Neuronal stem cell (in vitro differentiated cells): ENCODE measurements at places on chromosomes 7 and 10.

GRCh38 chr10:78715435-78715834 is 353.3 kb upstream of the ZMIZ1 start:
- DNase-seq, result no peak

DNA sequence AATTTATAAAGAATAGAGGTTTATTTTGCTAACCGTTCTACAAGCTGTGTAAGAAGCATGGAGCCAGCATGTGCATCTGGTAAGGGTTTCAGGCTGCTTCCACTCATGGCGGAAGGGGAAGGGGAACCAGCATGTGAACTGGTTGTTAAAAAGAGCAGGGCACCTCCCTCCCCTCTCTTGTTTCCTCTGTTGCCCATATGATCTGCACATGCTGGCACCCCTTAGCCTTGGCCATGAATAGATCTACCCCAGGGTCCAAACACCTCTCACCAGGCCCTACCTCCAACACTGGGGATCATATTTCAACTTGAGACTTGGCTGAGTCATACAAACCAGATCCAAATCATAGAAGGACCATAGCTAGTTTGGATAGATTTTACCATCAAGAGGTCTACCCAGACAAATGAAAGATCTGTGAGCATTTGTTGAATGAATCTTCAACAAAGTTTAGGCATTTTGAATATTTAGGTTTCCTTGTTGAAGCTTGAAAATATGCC is 36.0 kb upstream of the NRP1 start:
- DNase-seq, result no peak

DNA sequence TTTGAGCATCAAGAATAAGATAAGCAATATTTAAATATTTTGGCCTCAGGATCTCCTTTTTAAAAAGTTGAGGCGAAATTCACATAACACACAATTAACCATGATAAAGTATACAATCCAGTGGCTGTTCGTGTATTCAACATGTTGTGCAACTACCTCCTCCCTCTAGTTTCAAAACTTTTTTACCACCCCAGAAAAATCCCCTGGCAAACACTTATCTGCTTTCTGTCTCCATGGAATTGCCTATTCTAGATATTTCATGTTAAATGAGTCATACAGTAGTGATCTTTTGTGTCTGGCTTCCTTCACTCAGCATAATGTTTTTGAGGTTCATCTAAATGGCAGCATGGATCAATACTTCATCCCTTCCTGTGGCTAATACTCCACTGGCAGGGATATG is 31.8 kb upstream of the IL15RA start:
- DNase-seq, result no peak

DNA sequence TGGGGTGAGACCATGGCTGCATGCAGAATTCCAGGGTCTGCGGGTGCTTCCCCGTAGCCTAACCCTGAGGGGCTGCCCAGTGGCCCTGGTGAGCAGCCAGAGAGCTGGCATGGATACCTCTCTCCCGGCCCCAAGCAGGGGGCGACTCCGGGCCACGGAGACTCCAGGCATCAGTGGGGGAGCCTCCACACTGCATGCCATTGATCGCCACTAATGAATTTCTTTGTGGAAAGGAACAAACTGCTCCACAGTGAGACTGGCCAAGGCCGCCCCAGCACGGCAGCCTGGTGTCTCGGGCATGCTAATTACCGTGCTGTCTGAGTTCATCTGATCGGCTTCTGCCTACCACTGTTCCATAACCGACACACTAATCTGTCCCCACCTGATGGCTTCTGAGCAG is 184.4 kb downstream of the GRID1 start:
- DNase-seq, result no peak

DNA sequence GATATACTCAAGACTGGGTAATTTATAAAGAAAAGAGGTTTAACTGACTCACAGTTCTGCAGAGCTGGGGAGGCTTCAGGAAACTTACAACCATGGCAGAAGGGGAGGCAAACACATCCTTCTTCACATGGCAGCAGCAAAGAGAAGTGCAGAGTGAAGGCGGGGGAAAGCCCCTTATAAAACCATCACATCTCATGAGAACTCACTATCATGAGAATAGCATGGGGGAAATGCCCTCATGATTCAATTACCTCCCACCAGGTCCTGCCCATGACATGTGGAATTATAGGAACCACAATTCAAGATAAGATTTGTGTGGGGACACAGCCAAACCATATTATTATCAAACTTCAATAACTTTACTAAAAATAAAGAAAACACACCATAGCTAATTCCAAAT is 30.4 kb upstream of the JAZF1 start:
- no peak for DNase-seq

GRCh38 chr7:52525772-52526341 is 509.6 kb upstream of the POM121L12 start:
- no peak for DNase-seq

DNA sequence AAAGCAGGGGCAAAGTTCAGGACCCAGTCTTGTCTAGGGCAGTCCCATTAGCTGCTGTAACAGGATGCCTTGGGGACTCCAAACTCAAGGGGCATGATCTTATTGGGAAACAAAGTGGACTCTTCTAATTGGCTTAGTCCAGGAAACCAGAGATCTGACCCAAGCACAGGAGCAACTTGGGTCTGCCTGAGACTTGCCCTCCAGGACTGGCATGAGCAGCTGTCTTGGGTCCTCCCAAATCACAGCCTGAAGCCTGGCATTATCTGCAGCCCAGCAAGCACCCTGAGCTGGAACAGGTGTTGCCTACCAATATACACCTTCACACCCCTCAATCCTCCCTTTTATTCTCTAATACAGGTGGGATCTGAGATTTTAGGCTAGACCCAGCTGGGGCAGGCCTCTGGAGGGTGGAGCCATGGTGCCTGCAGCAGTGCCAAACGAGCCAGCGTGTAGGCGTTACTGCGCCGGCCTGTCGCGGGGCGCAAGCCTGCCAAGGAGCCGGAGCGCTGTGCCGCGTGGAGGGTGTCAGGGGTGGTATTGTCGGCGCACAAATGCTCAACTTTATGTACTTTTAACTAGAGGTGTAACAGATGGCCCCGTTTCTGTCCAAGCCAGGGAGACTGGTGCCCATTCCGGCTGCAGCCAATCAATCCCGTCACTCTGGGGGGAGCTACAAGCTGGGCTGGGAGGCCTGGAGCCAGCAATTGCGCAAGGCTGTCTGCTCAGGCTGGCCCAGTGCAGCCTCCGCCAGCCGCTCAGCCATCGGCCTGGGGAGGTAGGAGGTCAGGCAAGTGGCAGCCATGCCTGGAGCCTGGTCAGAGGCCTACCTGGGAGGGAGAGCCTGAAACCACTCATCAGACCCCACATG is 12.8 kb upstream of the LBX1 start:
- DNase-seq, result no peak

GRCh38 chr10:123442901-123443300 is 223.3 kb upstream of the GPR26 start:
- DNase-seq, result no peak

GRCh38 chr10:3031490-3031889 is 35.9 kb upstream of the PFKP start:
- no peak for DNase-seq

DNA sequence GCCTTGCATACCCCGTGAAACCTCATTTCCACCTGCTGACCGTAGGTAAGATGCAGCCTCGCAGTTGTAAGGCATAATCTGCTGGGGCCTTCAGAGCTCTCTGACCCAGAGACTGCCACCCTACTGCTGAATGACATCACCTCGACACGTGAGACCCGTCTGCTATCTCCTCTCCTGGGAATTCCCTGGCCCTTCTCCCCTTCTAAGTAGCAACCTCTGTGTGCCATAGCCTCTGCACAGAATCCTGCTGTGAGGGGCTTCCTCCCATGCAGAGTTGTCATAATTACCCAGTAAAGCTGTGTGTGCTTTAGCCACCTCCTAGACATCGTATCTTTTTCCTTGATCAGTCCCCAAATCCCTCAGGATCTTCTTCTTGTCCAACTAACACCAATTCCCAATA is 106.7 kb downstream of the CACNB2 start:
- DNase-seq, result no peak

DNA sequence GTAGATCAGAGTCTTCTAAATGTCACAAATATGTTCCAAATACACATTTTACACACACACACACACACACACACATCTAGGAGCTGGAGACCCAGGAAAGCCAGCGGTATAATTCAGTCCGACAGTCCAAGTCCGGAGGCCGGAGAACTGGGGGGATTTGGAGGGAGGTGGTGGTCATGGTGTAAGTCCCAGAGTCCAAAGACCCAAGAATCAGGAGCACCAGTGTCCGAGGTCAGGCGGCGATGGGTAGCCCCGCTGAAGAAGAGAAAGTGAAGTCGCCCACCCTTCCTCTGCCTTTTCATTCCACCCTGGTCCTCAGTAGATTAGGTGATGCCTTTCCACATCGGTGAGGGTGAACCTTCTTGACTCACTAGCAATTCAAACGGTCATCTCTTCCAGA is 154.8 kb downstream of the CAMK1D start:
- no peak for DNase-seq

DNA sequence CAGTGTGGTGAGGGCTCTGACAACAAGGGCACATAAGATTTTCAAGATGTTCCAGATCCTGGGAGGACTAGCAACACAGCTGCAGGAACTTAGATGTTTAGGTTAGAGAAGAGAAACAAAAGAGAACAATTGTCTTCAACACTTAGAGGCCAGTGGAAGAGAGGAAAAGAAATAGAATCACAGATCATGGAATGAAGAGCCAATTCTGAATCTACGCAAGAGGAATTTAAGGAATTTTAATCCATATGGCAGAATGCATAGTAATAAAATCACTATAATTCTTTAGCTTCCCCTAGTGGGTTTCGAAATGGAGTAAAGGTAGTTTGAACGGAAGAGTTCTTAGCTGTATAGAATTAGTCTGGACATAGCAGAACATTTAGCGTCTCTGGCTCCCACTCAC is 114.6 kb upstream of the LRRTM3 start:
- DNase-seq, result no peak

GRCh38 chr7:30114536-30115238 is 20.1 kb upstream of the MTURN start:
- no peak for DNase-seq

- DNase-seq, result no peak
Measured at GRCh38 chr7:2115760-2116447, 116.8 kb downstream of the MAD1L1 start.

- no peak for DNase-seq
Measured at GRCh38 chr10:71658467-71658745, 61.2 kb downstream of the C10orf105 start.
